Calu3 (cell line): ENCODE measurements at places on chromosomes 1 and 21.
A peak's percentile ranks its signal among the peaks of the same experiment; 100 is the strongest.

DNA sequence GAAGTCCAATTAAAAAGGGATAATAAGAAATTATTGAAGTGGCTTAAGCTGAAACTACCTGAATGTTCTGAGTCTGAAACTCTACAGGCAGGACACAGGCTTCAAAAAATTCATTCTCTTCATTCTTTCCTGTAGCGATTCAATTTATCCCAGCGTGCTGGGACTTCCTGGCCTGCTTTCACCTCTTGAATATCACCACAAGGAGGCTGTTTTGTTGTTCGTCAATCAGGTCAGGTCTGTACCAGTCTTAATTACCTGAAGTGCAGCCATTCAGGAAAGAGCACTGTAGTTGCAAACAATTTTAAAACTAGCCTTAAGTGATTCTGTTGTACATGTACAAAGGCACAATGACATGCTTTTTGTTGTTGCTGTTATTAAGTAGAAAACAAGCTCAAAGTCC lies 38.4 kb downstream of the FYB2 start:
- no peak for DNase-seq

DNA sequence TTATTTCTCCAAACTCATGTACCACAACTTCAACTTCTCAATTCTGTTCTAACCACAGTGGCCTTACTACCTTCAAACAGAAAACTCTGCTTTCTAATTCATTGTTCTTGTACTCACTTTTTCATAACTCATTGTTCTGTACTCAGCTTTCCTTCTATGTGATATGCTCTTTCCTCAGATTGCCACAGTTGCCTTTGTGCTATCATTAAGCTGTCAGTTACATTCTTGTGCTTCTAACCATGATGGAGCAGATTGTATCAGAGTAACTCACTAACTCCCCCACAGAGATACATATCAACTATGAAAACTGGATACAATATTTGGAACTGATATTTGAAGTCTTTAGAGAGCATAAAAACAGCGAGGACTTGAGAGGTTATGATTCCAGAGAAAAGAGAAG lies 1213.7 kb downstream of the KCNT2 start:
- DNase-seq = no peak

DNA sequence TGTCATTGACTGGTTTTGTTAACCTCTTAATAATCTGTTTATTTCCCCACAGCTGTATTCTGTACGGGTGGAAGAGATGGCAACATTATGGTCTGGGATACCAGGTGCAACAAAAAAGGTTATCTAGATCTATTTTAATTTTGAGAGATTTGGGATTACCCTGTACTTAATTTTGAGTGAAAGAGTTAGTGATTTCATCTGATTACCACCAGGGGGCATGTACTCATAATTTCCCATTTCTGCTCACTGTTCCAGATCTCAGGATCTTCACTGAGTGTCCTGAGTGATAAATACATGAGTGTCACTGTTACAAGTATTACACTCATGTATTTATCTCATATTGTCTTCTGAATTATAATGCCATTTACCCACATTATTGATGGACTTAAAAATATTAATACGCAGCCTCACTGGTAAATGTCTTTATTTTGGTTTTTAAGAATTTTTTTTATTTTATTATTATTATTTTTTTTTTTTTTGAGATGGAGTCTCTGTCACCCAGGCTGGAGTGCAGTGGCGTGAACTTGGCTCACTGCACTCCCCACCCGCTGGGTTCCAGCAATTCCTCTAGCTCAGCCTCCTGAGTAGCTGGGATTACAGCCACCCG lies 27.4 kb downstream of the DTL start:
- no peak for DNase-seq

GRCh38 chr1:239387304-239388158 lies 1.2 kb downstream of the CHRM3 start:
- peak; percentile 24 for DNase-seq

GRCh38 chr1:47873337-47873736 lies 123.8 kb downstream of the TRABD2B start:
- DNase-seq = no peak

DNA sequence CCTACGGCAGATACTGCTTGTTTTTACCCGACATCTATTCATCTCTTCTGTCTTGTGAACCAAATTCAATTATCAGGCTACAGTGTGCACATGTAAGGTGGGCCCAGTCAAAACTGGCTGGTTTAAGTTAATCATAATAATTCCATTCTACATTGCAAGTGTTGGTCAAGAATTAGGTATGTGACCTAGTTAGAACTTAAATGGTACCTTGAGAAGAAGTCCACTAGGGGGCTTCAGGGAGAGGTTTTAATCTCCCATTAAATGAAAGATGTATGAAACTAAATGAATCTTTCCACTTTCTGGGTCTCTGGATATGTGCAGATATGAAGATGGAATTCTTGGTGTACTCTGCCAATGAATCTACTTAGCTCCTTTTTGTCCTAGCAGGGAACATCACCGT lies 187.1 kb downstream of the CDC42BPA start:
- no peak for DNase-seq

DNA sequence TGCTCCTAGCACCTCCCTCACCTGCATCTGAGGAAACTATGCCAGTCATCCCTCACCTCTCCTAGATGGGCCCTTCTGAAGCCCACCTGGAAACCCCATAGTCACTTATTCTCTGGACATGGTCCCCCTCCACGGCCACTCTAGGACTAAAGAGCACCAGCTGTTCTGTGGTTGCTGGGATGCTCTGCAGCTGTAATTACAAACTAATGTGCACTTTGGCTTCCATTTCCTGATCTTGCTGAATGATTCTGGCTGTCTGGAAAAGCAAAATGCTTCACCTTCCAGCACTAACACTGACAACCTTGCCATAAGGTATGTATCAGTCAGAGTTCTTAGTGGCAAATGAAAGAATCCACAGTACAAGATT lies 48.7 kb upstream of the PSEN2 start:
- no peak for DNase-seq

DNA sequence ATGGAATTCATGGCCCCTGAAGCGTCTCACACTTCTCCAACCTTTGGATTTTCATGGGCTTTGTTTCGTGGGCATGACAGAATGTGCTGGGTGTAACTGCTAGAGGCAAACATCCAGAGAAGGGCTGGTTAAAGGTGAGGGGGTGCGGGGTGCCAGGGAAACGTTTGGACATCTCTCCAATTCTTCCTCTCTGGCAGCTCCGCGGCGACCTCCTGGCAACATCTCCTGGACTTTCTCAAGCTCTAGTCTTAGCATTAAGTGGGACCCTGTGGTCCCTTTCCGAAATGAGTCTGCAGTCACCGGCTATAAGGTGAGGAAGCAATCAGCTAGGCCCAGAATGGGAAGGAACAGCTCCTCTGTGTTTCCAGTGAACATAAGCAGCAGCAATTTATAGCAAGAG lies 12.0 kb downstream of the TMEM81 start:
- DNase-seq = no peak

- DNase-seq = no peak
Measured at GRCh38 chr1:1240822-1241587, 5.5 kb downstream of the C1QTNF12 start.

GRCh38 chr1:19395678-19396192 lies 83.6 kb downstream of the SLC66A1 start:
- DNase-seq = no peak

DNA sequence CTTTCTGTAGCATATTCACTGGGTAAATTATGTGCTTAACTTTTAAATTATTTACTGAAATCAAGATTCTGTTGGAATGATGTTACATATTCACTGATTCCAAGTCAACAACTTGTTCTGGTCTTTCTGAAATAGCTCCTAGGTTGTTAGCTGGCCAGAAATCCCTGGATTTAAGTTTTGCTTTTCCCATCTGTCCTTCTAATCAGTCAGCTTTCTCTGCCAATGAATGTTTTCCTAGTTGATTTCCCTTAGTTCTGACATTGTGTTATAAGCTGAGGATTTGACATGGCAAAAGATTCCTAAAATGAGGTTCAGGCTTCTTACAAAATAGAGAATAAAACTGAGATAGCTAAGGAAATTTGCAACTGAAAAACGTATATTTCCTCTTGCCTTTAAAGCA lies 1479.6 kb downstream of the MRPL39 start:
- no peak for DNase-seq

DNA sequence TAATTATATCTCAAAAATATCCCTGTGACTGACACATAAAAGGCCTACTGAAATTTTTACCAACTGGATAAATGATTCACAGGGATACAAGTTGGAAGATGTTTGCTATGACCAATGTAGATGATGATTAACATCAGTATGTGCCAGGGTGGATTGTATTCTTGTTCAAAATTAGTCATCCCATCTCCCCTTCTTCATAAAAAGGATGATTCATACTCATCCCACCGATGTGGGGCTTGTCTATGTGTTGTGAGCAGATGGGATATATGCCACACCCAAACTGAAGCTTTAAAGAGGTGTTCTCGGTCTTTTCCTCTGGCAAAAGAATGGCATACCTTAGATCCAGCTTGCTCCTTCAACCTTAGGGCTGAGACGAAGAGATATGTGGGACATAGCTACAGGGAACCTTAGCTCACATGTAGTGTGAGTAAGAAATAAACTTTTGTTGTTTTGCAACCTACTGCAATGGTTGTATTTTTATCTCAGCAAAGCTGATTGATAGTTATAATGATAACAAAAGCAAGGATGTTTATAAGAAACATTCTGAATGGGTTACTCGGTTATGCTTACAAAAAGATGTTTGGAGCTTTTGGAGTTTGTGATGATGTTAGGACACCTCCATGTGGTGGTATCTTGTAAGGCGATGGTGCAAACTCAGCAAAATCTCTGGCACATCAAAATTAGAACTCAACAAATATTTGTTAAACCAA lies 29.4 kb downstream of the SPATA17 start:
- no peak for DNase-seq

GRCh38 chr1:8523666-8524206 lies 205.8 kb downstream of the SLC45A1 start:
- no peak for DNase-seq

DNA sequence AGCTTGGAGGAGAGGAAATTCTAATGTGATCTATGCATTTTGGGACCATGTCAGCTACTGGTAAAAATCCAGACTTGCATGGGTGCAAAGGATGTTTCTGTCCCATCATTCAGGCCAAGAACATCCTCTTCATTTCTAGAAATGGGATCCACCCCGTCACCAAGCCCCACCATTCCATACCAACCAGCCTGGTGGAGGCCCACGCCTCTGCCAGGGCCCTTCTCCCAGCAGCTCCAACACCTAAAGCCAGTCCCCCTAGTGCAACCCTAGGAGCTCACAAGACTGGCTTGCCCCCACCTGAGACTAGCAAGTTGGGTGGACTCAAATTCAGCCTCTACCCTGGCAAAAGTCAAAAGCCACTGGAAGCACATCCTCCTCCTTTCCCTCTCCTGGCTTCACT lies 1.9 kb downstream of the ARHGEF11 start:
- DNase-seq = no peak

- no peak for DNase-seq
Measured at GRCh38 chr1:176225911-176226310, 18.8 kb upstream of the COP1 start.

DNA sequence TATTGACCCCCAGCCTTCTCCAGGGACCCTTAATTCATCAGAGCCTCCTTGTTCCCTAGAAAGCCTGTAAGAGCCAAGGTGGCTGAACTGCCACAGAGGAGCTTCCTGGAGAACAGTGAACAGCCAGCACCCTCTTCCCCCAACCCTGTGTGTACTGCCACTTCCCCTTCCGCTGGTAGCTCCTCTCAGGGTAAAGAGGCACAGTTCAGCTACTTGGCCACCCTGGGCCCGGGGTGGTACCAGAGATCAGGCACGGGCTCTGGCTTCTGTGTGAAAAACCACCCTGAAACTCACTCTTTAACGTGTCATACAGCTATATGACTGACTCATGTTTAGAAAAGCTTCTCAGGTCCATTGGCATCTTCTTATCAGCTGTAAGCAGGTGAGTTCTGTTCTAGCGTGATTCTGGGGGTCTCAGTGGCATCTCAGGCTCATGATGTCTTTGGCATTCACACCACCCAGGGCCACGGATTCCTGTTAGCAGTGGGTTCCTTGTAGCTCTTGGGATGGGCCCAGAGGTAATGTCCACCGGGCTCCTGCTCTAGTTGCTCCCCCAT lies 22.4 kb downstream of the ARMH1 start:
- DNase-seq = no peak

DNA sequence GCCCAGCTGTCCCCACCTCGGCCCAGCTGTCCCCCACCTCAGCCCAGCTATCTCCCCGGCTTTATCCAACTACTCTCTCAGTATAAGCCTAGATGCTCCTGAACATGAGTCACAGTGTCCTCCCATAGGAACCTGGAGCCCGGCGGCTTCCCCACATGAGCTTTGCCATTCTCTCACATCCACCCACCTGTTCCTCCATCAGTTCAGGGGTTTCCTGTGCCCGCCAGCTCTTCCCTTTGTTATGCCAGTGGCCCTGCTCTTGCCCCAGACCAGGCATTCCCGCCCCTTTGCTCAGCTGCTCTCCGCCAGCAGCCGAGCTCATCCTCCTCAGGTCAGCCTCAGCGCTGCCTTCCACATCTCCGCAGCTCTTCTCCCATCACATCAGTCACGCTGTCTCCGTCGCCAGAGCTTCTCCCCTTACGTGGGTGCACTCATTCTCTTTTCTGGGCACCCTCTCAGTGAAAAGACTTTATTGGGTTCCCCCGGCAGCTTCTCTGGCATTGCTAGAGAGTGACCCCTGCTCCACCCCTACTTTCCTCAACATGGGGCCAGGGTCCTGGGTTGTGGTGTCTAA lies 89.5 kb upstream of the CSF3R start:
- no peak for DNase-seq

GRCh38 chr21:43861706-43862105 lies 3.3 kb upstream of the AGPAT3 start:
- DNase-seq = no peak

DNA sequence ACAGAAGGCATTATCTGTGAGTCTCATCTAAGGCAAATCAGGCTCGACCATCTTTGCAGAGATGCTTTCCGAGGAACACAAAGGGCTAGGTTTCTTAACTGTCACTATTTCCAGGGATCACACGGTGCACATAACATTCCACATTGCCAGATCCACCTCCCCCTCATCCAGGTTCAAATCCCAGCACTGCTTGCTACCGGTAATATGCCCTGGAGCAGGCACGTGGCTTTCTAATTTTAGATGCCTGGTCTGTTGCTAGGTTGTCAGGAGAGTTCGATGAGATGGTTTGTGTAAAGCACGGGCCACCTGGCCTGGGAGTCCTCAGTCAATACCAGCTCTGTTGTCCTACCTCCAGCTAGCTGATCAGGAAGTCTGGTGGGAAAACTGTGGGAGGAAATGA lies 598.6 kb downstream of the NPHP4 start:
- no peak for DNase-seq

GRCh38 chr1:220420726-220421125 lies 107.2 kb upstream of the MARK1 start:
- DNase-seq = no peak

- DNase-seq = peak; percentile 44
Measured at GRCh38 chr1:111406321-111406768, 21.2 kb downstream of the OVGP1 start.

GRCh38 chr1:21165646-21166045 lies 11.1 kb downstream of the EIF4G3 start:
- no peak for DNase-seq

GRCh38 chr1:60763741-60764140 lies 318.6 kb upstream of the NFIA start:
- DNase-seq = no peak

DNA sequence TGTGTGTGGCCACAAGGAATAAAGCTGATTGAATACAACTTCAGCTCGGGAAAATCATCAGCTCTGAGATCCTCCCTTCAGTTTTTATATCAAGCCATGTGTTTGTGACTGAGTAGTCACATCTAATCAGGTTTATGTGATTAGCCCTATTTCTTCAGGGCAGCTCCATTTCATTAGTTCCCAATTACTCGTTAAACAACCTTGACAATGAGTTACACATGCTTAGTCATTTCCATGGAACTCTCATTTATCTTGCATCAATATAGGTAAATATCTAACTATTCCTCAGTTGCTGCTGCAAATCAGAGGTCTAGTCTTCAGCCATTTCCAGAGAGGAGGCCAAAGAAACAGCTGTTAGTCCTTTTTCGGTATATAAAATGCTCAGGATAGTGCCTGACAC lies 16.3 kb downstream of the CRB1 start:
- no peak for DNase-seq
